ENCODE measurements at places on chromosomes 4 and X.

- no peak for DNase-seq
Observed at GRCh38 chr4:39456946-39457763, 1.6 kb downstream of the RPL9 start.

- DNase-seq = no peak
Observed at GRCh38 chrX:44162964-44163475, 180.5 kb downstream of the EFHC2 start.

DNA sequence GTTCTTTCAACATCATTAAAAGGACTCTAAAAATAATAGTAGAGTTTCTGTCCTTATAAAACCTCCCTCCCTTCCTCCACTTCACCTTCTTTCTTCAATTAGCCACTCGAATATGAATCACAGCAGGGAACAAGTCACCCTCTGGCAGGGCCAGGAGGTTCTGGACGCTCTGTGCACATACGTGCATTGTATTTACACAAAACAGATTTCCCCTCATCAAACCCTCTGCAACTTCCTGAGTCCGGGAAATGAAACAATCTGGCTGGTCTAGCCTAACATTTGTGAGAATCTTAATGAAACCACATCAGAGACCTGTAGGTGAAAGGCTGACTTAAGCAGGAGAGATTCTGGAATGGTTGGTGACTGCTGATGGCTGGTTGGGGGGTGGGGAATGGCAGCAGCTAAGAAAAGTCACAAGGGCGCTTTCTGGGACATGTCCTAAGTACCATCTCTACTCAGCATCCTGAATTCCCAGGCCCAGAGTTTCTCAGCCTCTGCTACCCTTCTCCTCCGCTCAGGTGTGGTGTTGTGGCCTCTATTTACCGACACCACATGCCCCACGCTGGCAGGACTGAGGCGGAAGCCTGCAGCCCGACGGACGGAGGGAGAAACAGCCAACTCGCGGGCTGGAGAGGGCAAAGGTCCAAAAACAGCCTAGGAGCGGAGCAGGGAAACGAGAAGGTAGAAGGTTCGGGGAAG lies 1.0 kb downstream of the ZDHHC9 start:
- no peak for DNase-seq

DNA sequence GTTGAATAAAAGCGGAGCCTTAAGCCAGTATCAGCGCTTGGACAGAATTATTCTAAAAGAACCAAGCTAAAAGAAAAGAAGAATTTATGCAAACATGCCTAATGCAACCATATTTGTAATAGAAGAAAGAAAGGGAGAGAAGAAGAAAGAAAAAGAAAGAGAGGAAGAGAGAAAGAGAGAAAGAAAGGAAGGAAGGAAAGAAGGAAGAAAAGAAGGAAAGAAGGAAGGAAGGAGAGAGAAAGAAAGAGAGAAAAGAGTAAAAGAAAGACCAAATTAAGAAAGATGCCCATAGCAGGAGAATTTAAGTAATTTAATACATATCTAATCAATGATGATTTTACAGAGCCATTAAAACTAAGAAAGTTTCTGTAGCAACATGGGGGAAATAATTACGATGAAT lies 30.9 kb upstream of the TMEM150C start:
- DNase-seq = no peak

DNA sequence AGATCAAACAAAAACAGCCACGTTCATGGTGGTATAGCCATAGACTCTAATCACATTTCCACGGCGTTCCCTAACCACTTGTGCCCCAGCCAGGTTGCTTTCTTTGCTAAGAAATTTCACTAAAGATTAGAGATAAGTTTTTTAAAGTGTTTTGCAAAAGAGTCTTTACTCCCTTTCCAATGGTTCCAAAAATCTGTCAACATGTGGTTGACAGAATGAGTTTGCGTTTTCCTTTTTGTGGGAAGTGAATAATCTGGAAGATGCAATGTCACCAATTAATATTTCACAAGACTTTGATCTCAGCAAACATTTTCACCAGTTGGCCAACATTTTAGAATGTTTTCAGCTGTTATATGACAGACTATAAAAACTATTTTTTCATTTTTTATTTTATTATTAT lies 35.3 kb downstream of the CXCL1 start:
- DNase-seq = no peak

- DNase-seq = no peak
Observed at GRCh38 chrX:23662853-23663252, 4.4 kb upstream of the PRDX4 start.

DNA sequence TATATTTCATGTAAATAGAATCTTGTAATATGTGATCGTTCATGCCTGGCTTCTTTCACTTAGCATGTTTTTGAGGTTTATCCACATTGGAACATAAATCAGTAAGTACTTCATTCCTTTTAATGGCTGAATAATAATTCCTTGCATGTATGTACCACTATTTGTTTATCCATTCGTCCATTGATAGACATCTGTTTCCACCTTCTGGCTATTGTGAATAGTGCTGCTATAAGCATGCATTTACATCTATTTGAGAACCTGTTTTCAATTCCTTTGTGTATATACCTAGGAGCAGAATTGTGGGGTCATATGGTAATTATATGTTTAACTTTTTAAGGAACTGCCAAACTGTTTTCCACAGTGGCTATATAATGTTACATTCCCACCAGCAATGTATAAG lies 356.7 kb upstream of the DIPK2B start:
- DNase-seq = no peak

GRCh38 chrX:8591501-8591900 lies 126.9 kb downstream of the VCX3B start:
- DNase-seq = no peak

- DNase-seq = peak; percentile 61
Observed at GRCh38 chrX:41386222-41386990, 52.4 kb downstream of the DDX3X start.

All from HAP-1 (cell line).